ENCODE measurements at places on chromosomes 1 and 21.

GRCh38 chr1:87800006-87800405 is 471.3 kb downstream of the LMO4 start:
- DNase-seq = no peak

GRCh38 chr1:164842870-164843269 is 283.9 kb downstream of the PBX1 start:
- DNase-seq = no peak

- DNase-seq = no peak
Observed at GRCh38 chr1:2228694-2229036, 546 bp downstream of the SKI start.

GRCh38 chr1:209720326-209720725 is 15.7 kb downstream of the HSD11B1 start:
- DNase-seq = no peak

GRCh38 chr1:79074975-79075374 is 68.4 kb upstream of the ADGRL4 start:
- DNase-seq = no peak

DNA sequence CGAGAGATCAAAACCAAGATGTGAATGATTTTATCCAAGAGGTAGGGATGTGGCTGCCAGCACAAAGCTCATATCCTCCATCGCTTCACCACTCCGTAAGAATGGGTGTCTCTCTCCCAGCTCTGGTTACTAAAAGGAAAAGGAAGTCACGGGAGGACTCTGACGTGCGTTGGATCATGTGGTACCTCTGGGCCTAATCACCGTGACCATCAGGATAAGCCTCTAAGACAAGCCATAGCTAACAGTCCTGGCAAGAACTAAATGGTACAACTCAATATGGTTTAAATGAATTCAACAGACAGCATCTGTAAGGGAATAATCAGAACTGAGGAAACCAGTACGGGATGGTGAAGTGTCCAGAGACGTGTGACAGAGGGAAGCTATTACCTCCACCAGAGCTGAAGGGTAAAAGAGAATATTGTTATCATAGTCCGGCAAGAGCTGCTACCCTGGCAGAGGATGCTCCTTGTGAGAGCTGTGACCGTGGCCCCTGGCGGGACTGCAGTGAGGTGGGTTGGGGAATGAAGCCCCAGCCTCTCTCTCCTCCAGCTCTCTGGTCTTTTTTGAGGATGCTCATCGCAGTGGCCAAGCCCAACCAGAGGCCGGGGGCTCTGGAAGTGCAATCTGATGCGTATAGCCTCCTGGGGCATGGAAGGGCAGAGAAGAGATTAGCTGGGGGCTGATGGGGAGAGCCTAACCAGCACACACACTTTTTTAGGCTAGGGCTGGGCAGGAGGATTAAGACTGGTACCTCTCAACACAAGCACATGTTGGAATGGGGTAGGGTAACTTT is 54.2 kb downstream of the KIAA1614 start:
- DNase-seq = no peak

DNA sequence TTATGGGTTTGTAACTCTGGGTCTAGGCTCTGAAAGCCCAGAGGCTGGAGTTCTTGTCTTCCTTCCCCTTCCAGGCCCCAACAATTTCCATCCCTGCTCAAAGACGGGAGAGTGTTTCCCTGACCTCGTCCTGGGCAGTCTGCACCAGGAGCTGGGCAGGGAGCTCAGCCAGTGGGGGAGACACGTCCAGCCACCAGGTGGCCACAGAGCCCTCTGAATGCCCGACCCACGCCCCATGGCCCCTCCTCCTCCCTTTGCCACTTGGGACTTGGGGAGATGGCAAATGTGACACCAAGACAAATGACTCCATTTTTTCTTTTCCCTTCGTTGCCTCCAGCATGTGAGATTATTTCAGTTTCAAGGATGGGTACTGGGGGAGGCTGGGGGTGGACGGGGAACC is 159.9 kb upstream of the AJAP1 start:
- DNase-seq = no peak

GRCh38 chr1:116474921-116475849 is 95.6 kb downstream of the CD58 start:
- DNase-seq = no peak

All from endothelial cell (in vitro differentiated cells).